ENCODE measurements at places on chromosomes 6 and 20.

GRCh38 chr20:4141291-4142240, 126.2 kb upstream of the RNF24 start:
- no peak for DNase-seq

DNA sequence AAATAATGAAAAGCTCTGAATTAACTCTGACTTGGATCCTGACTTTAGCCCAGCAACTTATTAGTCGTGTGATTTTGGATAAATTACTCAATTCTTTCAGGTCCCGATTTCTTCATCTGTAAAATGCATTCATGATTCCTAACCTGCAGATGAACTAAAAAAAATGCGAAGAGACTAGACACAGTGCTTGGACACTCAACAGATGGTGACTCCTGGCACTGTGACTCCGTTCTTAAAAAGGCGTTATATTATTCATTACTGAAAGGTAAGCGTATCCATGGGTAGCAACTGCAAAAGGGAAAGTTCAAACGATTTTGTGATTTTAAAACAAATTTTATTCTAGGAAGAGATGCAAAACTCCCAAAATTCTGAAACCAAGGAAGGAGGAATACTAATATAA, 226.3 kb downstream of the KIF16B start:
- no peak for DNase-seq

DNA sequence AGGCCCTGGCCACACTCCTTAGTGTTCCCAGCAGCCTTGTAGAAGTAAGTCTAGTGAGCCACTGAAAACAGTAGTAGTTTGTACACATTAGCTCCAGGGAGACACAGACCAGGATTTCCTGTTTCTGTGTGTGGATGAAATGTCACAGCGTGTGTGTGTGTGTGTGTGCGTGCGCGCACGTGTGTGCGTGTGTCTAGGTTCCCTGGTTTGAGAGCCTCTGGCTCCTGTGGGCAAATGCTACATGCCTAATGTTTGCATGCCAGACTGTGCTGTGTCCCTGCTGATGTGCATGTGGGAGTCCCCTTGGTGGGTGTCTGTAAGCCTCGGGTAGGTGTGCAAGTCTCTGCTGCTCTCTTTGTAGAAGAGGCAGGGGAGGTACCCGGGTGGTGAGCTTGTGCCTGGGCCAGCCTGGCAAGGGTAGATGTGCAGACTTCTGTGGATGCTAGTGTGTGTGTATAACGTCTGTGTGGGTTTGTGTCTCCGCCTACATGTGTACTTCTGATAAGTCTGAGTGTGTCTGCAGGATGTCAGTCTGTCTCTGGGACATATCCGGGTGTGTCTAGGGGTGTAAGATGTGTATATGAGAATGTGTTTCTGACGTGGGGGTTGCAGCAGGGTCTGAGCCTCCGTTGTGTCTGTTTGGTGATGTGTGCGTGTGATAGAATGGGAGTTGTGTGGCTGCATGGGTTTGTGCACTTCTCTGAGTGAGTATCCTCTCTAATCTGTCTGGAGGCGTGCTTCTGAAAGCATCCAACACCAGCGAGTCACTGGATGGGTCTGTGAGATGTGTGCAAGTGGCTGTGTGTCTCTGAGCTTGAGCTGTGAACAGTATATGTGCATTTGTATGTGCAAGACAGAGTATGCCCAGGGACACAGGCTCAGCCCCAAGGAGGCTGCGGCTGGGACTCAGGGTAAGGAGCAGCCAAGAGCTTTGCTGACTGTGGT, 19.0 kb upstream of the TLDC2 start:
- no peak for DNase-seq

DNA sequence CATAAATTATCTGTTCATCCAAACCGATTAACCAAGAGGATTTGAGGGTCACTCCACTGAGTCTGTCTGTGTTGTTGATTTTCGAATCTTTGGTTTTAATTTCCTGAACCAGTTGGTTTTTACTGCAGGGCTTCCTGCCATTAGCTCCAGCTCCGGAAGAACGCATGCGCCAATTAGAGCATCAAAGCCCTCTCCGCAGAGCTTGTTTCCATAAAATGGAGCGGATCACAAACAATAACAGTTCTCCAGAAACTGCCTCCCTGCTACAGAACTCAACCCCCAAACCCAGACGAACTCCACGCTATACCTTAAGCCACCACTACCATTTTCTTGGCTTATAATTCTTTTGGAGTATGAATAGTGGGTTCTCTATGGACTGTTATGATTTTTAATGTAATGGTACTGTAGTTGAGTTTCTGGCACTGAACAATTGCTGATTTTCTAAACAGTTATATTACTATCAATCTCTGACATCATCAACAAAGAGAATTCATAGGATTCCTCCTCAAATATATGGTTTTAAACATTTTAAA, 13.8 kb downstream of the TFAP2A start:
- no peak for DNase-seq

GRCh38 chr6:20706238-20706938, 172.1 kb downstream of the CDKAL1 start:
- DNase-seq: no peak

Measured in non-pigmented ciliary epithelial cell (primary cell).